DMS53 (cell line): ENCODE measurements at places on chromosomes 16 and 17.

DNA sequence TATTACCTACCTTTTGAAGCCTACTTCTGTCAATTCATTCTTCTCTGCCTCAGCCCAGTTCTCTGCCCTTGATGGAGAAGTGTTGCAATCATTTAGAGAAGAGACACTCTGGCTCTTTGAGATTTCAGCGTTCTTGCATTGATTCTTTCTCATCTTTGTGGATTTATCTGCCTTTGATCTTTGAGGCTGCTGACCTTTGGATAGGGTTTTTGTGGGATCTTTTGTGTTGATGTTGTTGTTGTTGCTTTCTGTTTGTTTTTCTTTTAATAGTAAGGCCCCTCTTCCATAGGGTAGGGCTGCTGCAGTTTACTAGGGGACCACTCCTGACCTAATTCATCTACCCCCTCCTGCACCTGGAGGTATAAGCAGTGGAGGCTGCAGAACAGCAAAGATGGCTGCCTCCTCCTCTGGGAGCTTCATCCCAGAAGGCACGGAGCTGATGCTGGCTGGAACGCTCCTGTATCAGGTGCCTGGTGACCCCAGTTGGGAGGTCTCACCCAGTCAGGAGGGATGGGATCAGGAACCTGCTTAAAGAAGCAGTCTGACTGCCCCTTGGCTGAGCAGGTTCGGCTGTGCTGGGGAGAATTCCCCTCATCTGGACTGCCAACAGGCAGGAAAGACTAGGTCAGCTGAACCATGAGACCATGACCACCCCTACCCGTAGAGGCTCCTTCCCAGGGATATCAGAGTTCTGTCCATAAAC lies 28.0 kb downstream of the NFATC3 start:
- DNase-seq: no peak

- DNase-seq: no peak
Measured at GRCh38 chr16:75101635-75102034, 14.9 kb downstream of the LDHD start.

DNA sequence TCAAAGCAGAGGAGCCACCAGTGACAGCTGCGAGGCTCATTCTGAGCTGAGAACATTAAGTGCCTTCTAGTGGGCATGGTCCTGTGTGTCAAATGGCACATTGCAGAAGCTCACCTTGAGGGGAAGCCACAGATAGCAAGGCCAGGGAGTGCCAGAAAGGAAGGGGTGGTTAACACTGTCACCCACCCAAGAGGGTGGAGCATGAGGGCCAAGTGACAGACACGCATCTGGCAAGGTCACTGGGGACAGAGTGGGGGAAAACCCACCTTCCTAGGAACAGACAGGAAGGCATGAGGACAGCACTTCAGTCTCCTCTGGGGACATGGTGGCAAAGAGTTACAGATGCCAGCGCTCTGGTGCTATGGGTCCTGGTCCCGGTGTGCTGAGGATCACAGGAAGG lies 22.1 kb downstream of the NUBP1 start:
- DNase-seq: no peak

GRCh38 chr16:20971401-20971800 lies 70.8 kb downstream of the LYRM1 start:
- DNase-seq: no peak

- no peak for DNase-seq
Measured at GRCh38 chr16:57043248-57043647, 49.1 kb upstream of the CPNE2 start.

- peak; percentile 53 for DNase-seq
Measured at GRCh38 chr16:67767953-67768352, 38.4 kb downstream of the RANBP10 start.

GRCh38 chr17:80372456-80372855 lies 42.5 kb upstream of the ENDOV start:
- no peak for DNase-seq

DNA sequence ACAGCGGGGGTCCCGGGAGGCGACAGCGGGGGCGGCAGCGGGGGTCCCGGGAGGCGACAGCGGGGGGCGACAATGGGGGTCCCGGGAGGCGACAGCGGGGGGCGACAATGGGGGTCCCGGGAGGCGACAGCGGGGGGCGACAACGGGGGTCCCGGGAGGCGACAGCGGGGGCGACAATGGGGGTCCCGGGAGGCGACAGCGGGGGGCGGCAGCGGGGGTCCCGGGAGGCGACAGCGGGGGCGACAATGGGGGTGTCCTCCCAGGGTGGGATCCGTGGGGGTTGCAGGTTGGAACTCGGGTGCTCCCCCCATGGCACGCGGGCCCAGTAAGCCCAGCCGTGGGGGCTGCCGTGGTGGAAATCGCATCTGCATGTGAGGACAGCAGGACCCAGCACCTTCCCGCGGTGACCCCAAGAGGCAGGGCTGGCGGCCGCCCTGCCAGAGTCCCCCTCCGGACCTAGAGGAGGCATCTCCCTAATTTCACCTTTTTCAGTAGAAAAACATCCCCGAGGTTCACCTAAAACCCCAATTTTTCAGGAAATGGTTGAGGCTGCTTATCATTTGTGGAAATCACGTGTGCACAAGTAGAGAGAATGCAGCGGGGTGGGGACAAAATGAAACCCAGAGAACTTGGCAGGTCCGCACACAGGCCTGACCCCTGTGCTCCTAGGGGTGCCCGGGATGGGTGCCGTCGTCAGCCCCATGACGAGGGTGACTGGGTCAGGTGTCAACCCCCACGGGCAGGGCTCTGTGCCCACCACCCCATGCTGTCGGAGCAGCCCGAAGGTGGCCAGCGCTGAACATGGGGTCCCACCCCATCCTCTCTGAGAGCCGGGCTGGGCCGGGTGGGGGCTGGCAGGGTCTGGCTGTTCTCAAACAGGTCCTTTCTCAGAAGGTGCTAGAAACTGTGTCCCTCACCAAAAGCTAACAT lies 10.5 kb upstream of the METRNL start:
- DNase-seq: no peak

DNA sequence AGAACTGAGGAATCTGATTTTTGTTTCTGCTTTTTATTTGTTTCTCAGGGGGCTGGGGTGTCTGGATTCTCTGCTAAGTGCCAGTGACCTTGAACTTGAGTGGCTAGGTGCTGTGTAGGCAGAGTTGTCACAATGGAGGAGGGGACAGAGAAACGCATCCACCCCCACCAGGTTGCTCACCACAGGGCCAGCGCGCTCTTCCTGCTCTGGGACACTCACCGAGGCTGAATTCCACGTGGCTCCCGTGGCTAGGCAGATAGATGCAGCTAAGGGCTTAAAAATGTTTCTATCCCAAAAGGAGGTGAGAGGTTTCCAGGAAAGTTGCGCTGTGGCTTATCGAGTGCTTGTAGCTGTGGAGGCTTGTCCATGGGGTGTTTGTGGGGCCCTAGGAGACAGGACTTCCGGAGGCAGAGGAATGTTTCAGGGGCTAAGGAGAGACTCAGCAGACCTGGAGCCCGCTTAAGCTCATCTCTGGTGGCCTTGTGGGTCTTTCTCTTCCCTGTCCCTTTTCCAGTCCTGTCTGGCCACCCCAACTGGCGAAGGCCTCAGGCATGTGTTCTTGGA lies 36.8 kb downstream of the ADCY7 start:
- DNase-seq: no peak

- DNase-seq: no peak
Measured at GRCh38 chr17:2264067-2264860, 39.3 kb downstream of the SMG6 start.

- DNase-seq: peak; percentile 1
Measured at GRCh38 chr17:15106540-15106939, 158.6 kb downstream of the PMP22 start.

DNA sequence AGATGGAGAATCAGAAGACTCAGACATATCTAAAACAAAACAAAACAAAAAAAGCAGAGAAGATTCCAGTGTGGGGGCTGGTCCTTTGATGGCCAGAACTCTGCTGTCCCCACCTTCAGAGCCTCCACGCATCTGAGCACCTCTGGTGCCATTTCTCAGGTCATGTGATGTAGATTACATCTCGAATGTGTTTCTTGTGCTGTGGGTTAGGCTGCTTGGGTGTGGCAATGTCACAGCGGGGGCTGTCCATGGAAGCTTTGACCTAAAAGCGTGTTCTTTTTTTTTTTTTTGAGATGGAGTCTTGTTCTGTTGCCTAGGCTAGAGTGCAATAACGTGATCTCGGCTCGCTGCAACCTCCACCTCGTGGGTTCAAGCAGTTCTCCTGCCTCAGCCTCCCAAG lies 51.2 kb downstream of the PLD6 start:
- DNase-seq: no peak

DNA sequence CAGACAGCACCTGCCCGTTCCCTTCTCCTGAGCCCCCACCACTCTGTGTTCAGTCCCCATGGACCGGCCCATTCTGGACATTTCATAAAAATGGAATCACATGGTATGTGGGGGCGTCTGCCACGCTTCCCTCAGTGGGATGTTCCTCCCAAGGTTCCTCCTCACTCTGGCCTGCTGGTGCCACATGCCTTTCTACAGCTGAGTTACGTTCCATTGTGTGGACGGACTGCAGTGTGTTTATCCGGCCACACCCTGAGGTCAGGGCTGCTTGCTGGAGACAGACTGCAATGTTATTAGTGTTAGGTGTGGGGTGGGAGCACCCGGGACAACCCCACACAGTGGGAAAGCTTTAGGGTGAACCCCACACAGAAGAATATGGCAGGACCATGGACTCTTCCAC lies 5.9 kb upstream of the AATK start:
- no peak for DNase-seq
